Effector memory CD8-positive, alpha-beta T cell (primary cell): ENCODE measurements at places on chromosomes 5 and 9.
A peak's percentile ranks its signal among the peaks of the same experiment; 100 is the strongest.

DNA sequence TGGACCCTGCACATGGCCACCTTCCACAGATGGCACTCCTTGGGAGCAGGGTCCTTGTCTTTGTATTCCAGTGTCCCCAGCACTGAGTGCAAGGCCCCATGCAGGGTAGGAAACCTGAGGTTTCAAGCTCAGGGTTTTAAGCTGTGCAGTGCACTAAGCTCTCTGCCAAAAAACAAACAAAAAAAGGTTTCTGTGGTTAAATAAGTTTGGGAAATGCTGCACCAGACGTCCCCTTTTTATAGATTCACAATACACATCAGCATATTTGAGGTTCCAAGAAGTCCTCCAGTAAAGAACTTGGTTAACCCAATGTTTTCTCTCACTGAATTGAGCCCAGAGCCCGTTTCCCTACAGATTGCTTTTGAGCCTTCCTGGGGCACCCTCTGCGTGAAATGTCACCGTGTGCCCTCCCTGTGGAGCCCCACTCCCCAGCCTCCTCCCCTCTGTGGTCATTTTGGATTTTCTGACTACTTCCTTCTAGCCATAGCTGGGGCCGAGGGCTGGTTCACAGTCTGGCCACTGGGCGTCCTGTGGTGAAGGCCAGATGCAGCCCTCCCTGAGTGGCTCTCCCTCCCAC lies 17.1 kb downstream of the DELE1 start:
- H3K27ac ChIP-seq, result peak overlapping the region; percentile 64
- no peak overlapping the region for H3K4me3 ChIP-seq
- H3K27me3 ChIP-seq, result no peaks in the 10 kb centered on the region
- peaks cover 38% of the 10 kb centered on the region for H3K36me3 ChIP-seq
- H3K4me1 ChIP-seq, result peaks cover 3% of the 10 kb centered on the region
- DNase-seq, result no peak

- no peaks in the 10 kb centered on the region for H3K36me3 ChIP-seq
- H3K27me3 ChIP-seq, result peaks cover 24% of the 10 kb centered on the region
- H3K4me3 ChIP-seq, result no peak overlapping the region
- H3K27ac ChIP-seq, result no peak overlapping the region
- DNase-seq, result no peak
These were observed 24.8 kb upstream of the OBP2B start for GRCh38 chr9:133233681-133234432.

GRCh38 chr5:38529955-38530646 lies 26.3 kb downstream of the LIFR start:
- DNase-seq, result no peak
- peaks cover 24% of the 10 kb centered on the region for H3K27me3 ChIP-seq
- no peak overlapping the region for H3K27ac ChIP-seq
- H3K4me3 ChIP-seq, result no peak overlapping the region
- peaks cover 5% of the 10 kb centered on the region for H3K4me1 ChIP-seq

DNA sequence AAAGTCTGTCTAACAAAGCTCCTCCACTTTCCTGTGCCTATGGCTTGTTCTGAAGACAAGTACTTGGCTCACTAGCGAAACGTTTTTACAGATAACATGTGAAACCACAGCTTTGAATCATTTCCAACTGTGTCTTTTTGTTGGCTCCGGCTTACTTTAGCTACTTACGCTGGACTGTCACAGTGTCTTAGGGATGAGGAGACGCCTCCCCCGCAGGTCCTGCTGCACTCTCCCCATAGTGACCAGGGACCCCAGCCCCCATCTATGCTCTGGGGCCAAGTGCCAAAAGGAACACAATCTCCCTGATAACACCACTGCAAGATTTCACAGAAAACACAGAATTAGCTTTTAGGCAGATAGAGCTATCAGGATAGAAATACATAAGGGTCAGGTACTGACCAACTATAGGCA lies 219.1 kb downstream of the ADAMTS6 start:
- H3K27ac ChIP-seq, result no peak overlapping the region
- no peaks in the 10 kb centered on the region for H3K36me3 ChIP-seq
- no peak for DNase-seq

DNA sequence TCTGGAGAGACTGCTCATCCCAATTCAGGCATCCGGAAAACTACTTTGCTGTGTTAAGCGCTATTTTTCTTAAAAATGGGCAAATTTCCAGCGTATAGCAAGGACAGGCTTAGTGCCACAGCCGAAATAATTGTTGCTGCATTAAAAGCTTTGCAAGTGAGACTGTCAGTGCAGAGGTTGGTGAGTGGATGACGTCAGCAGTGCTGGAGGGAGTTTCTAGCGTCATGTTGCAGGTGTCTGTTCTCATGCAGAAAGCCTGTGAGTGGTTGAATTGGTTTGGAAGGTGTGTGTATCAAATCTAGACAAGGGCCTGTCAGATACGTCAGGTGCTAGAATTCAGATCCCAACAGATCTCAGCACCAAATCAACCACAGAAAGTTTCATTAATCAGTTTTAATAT lies 204.4 kb downstream of the TRIO start:
- H3K4me1 ChIP-seq, result no peaks in the 10 kb centered on the region
- no peak overlapping the region for H3K27ac ChIP-seq
- no peak for DNase-seq
- H3K4me3 ChIP-seq, result no peak overlapping the region

- H3K27ac ChIP-seq, result peak overlapping the region; percentile 71
- DNase-seq, result peak; percentile 75
- H3K4me1 ChIP-seq, result peaks cover 37% of the 10 kb centered on the region
- peaks cover 9% of the 10 kb centered on the region for H3K36me3 ChIP-seq
- no peaks in the 10 kb centered on the region for H3K27me3 ChIP-seq
These were observed 2.0 kb upstream of the CCL27 start for GRCh38 chr9:34664281-34665066.

- H3K36me3 ChIP-seq, result peaks cover 16% of the 10 kb centered on the region
- no peak for DNase-seq
- no peaks in the 10 kb centered on the region for H3K27me3 ChIP-seq
- peak overlapping the region; percentile 29 for H3K4me3 ChIP-seq
These were observed 4.2 kb downstream of the TSPAN17 start for GRCh38 chr5:176651472-176651980.

DNA sequence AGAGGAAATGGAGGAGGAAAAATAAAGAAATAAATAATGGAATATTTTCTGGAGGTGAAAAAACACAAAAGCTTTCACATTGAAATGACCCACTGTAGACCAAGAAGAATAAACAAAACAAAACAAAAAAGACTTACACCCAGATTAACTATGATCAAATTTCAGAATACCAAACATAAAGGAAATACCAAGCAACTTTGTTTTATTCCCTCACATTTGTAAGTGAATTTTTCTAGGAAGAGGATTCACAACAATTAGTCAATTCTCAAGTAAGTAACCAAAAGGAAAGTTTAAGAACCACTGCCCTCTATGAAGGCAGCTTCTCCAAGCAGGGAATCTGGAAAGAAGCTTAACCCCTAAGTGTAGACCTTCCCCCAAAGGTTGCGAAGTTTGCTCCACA lies 29.6 kb upstream of the B4GALT1 start:
- H3K27me3 ChIP-seq, result no peaks in the 10 kb centered on the region
- peaks cover 3% of the 10 kb centered on the region for H3K36me3 ChIP-seq
- DNase-seq, result no peak

DNA sequence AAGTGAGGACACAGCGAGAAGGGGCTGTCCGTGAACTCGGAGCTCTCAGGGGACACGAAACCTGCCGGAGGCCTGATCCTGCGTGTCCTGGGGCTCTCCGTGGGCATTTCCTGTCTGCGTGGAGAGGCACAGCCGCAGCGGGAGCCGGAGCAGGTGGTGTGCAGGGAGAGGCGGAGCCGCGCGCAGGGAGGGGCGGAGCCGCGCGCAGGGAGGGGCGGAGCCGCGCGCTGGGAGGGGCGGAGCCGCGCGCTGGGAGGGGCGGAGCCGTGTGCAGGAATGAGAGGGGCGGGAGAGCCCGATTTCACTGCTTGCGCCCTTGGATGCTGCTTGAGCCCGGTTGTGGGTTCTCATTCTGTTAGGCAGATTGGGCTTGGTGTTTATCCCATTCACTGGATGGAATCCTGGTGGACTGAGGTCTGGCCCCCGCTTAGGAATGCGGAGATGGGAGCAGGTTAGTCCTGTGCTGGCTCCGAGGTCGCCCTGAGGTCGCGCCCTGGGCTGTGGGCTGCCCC lies 26.7 kb downstream of the NDUFS6 start:
- H3K36me3 ChIP-seq, result peaks cover 7% of the 10 kb centered on the region
- DNase-seq, result no peak
- no peaks in the 10 kb centered on the region for H3K4me1 ChIP-seq
- peak overlapping the region; percentile 45 for H3K4me3 ChIP-seq
- no peak overlapping the region for H3K27ac ChIP-seq
- H3K27me3 ChIP-seq, result peaks cover 10% of the 10 kb centered on the region

DNA sequence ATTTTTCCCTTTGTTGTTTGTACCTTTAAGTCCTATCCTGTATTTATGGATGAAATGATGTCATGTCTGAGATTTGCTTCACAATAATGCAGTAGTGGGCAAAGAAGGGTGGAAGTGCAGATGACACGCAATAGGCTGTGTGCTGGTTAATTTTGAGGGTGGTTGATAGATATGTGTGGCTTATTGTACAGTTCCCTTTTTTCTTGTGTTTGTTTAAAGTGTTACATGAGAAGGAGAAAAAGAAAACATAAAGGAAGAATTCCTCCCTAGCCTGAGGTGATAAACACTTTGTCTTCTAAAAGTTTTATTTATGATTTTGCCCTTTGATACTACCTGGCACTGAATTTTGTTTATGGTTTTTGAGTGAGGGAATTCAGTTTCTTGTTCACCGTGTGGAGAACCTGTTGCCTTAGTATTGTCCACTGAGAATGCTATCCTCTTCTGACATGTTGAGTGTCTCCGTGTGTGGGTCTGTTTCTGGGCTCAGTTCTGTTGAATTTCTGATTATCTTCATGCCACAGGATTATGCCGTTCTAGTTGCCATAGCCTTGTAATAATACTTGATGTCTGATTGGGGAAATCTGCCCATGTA lies 52.3 kb upstream of the FAM120AOS start:
- no peaks in the 10 kb centered on the region for H3K27me3 ChIP-seq
- no peak for DNase-seq
- H3K36me3 ChIP-seq, result peaks cover 22% of the 10 kb centered on the region
- H3K4me1 ChIP-seq, result peaks cover 53% of the 10 kb centered on the region
- H3K4me3 ChIP-seq, result no peak overlapping the region
